Skeletal muscle cell (primary cell): ENCODE measurements at places on chromosomes 5 and 9.

- no peak for DNase-seq
Measured at GRCh38 chr9:119167876-119168275, 201.4 kb downstream of the BRINP1 start.

DNA sequence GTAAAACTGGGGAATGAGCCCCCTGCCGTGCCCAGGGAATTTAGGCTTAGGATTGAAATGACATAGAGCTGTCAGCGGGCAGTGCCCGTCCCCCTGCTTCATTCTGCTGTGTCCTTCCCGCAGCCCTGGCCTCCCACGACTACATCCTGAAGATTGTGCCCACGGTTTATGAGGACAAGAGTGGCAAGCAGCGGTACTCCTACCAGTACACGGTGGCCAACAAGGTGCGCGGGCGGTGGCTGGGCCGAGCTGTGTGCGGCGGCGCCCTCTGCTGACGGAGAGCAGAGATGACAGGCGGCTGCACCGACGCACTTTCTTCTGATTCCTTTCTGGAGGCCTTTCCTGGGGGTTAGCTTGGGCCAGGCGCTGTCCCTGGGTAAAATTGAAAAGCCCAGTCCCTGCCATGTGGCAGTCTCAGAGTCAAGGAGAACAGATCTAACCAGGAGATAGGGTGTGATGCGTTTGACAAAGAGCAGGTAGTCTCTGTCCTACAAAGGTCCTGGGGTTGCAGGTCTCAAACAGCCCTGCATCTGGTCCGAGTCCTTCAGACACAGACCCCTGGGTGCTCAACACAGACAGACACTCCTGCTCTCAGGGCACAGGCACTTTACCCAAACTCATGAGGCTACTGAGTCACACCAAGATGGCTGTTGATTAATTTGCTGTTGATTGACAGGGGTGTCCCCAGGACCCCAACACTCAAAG, 26.8 kb upstream of the RPL26L1 start:
- no peak for DNase-seq

- DNase-seq: no peak
Measured at GRCh38 chr5:35880156-35880555, 23.5 kb downstream of the IL7R start.

DNA sequence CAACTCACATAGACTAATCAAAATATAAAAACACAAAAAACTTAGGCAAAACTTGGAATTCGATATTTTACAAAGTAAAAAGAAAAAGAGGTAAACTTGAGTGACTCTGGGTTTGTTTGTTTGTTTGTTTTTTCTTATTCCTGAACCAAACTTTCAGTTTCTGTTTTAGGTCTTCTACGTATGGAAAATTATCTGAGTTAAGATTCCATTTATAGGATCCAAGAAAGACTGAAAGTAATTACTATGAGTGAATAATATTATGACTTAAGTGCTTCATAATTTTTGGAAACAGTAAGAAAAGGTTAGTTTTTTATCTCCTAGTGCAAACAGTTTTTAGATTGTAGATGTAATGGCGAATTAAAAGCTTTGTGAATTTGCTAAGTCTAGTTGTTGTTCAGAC, 13.2 kb downstream of the ST8SIA4 start:
- DNase-seq: no peak

DNA sequence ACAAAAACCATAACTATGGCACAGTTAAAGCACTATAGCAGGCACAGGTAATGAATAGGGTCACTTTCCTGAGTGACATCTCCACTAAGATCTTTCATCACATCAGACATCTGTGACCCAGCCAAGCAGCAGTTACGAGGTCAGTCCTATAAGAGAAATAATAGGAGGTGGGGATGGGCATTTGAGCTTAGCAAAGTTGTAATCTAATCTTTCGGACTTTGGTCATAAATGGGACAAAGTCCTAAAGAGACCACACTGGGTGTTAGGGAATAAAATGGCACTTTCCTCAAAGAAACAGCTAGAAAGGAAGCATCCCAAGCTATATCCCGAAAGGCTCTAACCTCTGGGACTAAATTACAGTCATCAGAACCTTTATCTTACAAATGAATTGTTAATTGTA, 432.2 kb downstream of the PIK3R1 start:
- DNase-seq: no peak

- DNase-seq: no peak
Measured at GRCh38 chr5:176436656-176437055, 11.5 kb upstream of the FAF2 start.

- DNase-seq: no peak
Measured at GRCh38 chr9:118767571-118767970, 601.7 kb downstream of the BRINP1 start.

DNA sequence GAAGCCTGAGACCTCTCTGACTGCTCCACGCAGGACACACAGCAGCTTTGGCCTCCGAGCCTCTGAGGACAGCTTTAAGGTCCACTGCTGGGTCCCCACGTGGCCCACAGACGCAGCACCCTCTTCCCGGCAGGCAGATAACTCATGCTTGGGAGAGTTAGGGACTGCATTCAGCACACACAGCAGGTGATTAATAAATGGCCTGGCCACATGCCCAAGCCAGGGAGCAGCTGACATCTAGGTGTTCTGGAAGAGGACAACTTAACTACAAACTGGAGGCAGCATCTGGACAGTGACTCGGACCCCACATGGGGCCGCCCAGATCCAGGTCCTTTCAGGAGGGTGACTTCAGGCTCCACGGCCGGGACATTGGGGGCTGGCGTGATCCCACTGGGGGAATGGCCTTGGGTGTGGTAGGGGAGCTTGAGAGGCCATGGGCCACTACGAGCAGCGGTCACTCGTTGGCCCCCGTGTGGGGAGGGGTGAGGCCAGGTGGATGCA, 11.3 kb downstream of the NINJ1 start:
- no peak for DNase-seq

DNA sequence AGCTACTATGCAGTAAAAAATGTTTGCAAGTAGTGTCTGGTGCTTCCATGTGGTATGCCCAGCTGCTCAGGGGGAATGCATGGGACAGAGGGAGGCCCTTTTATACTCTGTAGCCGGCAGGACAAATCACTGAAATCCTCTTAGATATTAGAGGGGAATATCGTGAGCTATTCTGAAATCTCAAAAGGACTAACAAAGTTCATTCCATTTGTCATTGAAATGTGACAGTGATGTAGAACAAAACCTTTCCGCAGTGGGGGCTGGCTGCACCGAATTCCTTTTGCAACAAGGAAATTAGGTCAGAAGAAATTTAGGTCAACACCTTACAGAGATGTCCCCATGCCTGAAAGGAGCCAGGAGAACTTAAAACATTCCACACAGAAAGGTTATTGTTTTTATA, 72.4 kb upstream of the MEF2C start:
- DNase-seq: no peak

DNA sequence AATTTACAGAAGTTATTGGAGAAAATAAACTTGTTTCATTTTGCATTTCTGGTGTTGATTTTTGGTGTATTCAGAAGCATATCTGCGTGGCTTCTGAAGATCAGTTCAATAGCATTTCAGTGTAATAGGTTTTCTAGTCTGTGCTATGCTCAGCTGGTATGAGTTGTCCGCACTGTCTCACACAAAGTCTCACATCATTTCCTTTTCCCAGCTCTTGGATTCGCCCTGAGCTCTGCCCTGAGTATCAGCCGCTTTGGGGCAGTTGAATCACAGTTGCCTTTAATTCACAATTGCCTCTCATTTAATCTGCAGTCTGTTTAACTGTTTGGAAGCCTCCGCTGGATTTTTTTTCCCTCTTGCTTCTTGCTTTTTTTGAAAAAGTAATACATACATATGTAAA, 6.4 kb upstream of the TTC23L start:
- no peak for DNase-seq

DNA sequence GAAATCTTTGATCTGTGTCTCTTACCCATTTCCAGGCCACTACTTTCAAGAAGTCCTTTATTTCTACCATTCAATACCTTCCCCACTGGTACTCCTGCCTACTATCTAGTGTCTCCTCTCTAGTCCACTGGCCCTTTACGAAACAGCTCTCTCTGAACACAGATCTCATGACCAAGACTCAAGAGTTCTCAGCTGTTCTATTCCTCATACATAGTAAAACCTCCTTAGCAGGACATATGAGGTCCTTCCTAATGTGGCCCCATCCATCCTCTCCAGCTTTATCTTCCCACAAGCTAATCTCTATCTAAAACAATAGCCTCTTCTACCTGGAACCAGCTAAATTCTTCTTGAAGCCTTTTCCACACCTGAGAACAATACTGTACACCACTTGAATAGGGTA, 2.6 kb downstream of the TEX10 start:
- no peak for DNase-seq
